Anterior cingulate cortex (tissue), 58 donors: ENCODE measurements at places on chromosomes 7 and 10.

- peak; percentile 44 for DNase-seq
Observed at GRCh38 chr10:73339436-73339835, 19.2 kb downstream of the CFAP70 start.

DNA sequence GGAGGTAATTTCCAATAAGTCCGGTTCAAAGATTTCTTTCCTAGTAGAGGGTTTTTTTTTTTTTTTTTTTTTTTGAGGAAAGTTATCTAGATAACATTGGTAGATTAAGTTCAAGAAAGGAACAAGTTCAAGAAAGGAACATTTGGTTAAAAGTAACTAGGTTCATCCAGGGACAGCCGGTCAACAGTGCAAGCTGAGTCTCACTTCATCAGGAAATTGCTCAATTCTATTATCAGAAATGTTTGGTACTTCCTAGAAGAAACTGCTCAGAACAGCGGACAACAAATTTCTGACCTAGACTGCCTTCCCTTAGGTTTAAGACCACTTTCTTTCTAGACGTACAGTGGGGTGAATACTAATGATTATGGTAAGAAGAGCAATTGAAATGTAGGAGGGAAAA, 3.7 kb upstream of the IL2RA start:
- no peak for DNase-seq

DNA sequence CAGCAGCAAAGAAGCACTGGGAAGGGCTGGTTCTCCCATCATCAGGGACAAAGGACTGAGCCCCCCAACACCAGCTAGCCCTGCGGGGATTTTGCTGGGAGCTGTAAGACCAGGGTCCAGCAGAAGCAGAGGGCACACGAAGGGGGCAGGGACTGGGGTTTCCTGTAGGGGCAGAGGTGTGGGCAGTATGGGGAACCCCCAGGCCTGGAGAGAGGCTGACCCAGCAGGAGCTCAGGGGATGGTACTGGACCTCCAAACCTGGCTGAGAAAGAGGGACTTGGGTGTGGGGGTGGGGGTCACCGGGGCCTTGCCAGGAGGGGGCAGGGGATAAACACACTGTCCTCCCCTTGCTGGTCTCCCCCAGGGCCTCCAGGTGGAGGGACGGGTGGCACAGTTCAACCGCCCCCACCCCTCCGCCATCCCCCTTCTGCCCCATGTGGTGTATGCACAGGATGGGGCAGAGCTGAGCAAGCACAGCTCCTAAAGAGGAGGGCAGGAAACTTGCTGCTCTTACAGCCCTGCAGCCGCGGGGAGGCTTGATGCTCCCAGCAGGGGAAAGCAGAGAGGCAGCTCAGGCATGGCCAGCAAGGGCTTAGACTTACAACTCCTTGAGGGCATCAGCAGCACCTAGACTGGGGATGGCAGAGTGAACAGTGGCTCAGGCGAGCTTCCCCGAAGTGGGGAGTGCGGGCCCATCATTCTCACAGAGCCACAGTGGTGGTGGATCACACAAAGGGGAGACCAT, 12.4 kb upstream of the RET start:
- no peak for DNase-seq

- DNase-seq: no peak
Observed at GRCh38 chr10:101512738-101513137, 75.3 kb downstream of the POLL start.

GRCh38 chr10:1272079-1272776, 216.0 kb downstream of the WDR37 start:
- no peak for DNase-seq

DNA sequence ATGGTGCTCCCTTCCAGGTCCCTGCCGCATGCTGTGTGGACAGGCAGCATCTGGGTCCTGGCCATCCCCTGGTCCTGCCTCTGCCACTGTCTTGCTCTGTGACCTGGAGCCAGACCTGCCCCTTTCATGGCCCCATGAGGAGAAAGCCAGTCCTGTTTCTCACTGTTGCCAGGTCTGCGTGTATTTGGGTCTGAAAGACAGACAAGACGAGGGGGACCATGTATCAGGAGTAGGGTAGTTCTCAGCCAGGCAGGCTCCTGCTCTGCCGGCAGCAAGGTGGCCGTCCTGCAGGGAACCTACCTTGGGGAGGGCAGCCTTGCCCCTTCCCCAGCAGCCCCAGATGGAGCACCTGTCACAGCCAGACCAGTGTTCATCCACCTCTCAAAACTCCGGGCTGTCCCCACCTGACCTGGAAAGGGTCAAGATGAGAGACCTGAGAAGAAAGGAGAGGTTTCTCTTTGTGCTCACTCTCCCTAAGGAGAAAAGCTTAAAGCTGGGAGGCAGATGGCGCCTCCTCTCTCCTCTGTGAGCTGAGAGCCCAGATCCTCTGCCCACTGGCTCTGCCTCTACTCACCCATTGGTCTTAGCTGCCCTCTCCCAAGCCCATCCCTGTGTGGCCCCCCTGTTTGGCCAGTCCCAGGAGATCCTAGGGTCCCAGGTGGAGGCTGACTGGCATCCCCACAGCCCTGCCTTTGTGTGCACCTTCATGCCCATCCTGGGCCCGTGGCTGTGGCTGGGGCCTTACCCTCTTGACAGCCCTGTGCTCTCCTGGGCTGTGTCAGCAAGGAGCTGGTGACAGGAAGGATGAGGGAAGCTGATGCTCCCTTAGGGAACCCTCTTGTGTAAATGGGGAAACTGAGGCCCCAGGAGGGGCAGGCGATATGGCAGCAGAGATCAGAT, 116.1 kb upstream of the PCBD1 start:
- DNase-seq: no peak

DNA sequence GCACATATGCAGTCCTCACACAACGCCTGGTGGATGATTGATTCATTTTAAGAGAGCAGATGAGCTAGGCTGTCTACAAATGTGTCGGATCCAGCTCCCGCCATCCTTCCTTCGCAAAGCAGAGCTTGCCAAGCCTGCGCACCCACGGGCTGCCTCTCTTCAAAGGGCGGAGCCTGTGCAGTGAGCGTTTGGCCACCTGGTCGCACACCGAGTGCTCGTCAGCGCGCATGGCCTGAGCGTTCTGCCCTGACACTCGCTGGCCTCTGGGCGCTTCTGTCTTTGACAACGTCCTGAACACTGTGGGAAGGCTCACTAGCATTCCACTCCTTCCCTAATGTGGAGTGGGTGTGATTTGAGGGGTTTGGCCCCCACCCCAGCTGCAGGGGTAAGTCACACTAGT, 47.1 kb upstream of the TMEM72 start:
- DNase-seq: no peak

DNA sequence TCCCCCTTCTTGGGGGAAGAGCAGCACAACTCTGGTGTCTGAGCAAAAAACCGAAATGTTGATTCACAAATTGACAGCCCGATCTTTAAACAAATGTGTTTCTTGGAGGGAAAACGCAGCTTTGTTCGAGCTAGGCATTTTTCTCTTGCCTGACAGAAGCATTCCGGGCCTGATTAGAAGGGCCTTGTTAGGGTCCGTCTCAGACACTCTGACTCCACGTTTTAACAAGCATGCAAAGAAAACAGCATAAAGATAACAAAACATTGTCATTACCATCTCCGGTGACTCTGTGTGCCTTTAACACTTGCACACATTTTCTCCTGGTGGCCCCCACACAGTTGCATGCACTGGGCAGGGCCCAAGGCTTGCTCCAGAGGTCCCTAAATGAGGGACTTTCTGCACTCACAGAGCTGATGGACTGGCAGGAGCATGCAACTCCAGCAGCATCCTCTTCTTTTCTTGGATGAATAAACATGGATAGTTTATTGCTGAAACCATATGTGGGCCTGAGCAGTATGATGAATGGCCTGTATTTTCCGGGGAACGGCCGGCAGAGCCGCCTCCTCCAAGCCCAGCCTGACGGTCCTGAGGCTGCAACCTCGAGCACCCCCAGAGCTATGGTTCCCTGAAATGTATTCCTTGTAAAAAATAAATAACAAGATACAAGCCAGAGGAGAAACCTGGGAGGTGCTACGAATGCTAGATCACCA, 50.9 kb downstream of the EBF3 start:
- DNase-seq: no peak

DNA sequence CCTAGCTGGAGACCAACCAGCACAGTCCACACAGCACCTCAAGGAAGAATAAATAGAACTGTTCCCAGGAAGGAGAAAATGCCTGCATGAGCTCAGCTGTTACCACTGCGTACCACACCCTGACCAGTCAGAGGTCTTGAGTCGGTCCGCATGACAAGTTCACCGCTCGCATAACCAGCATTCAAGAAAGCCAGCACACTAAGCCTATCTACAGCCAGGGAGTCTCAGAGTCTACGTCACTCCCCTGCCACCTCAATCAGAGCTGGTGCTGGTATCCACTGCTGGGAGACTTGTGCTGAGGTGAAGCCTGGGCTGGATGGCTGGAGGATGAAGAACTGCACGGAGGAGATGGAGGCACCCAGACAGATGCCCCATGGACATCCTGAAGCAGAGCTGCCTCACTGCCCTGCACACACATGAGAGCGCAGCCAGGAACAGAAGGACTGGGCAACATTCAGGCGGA, 19.6 kb downstream of the AKR1C1 start:
- no peak for DNase-seq

DNA sequence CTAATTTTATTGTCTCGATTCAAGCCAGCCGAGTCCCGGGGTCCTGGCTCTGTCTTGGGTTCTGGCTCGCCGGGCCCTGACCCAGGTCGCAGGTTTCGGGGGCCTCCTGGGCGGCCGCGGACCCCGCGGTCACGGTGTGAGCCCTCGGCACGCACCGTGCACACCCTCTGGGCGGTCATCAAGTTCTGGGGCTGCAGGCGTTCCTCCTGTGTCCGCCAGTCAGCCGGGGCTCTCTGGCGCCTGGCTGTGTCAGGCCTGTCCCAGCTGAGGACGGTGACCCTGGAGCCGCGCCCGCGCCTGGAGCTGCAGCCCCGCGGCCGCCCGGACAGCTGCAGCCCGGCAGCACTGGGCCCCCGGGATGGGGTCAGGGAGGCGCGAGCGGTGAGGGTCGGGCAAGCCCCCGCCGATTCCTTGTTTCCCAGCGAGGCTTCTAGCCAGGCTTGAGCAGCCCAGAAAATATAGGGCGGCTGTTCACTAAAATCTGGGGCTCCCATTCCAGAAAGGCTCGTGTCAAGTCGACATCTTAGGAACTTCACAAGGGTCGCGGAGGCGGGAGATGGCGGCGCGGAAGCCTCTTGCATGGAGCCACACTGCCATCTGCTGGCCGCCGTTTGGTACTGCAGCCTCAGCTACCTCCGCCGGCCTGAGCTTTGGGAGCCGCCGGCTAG, 4.2 kb upstream of the HOXA7 start:
- peak; percentile 51 for DNase-seq

DNA sequence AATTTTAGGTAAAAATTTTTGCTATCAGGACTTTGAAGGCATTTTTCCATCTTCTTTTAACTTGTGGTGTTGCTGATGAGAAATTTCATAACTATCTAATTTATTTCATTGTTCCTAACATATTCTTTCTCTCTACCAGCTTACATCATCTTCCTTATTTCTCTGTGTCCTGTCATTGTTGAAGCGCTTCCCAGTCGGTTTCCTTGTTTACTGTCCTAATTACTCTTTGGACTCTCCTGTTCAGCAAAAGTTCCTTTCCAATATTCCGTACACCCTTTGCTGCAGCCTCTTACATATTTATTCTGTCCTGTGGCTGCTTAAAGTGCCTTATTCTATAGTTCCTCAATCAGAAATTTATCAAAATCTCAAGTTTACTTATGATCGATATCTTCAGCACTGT, 609.0 kb upstream of the FZD8 start:
- no peak for DNase-seq

- no peak for DNase-seq
Observed at GRCh38 chr10:15241306-15241705, 72.8 kb upstream of the NMT2 start.

- DNase-seq: no peak
Observed at GRCh38 chr10:110410329-110411046, 87.2 kb upstream of the DUSP5 start.

GRCh38 chr10:124545351-124546054, 83.9 kb downstream of the LHPP start:
- no peak for DNase-seq

GRCh38 chr7:4281231-4281993, 400.7 kb upstream of the FOXK1 start:
- DNase-seq: no peak

DNA sequence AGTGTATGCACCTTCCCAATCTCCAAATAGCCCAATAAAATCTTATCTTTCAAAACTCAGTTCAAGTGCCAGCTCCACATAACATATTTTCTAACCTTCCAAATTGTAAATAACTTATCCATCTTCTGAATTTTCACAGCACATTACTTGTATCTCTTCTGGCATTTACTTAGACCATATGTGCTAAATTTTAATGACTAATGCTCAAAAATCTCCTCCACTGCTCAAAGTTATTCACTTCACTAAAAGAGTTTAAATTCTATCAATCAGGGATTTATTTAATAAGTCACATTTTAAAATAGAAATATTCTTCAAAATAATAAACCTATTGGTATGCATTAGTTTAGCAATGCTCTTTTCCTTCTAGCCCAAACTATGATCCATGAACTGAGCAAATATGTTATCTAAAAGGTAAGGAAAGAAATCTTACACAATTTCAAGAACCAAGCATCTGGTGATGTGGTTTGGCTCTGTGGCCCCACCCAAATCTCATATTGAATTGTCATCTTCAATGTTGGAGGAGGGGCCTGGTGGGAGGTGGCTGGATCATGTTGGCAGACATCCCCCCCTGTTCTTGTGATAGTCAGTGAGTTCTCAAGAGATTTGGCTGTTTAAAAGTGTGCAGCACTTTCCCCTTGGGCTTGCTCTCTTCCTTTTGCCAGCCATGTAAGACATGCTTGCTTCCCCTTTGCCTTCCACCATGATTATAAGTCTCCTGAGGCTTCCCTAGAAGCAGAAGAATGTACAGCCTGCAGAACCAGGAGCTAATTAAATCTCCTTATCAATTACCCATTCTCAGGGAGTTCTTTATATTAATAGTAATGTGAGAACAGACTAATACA, 28.1 kb upstream of the GPR22 start:
- no peak for DNase-seq

DNA sequence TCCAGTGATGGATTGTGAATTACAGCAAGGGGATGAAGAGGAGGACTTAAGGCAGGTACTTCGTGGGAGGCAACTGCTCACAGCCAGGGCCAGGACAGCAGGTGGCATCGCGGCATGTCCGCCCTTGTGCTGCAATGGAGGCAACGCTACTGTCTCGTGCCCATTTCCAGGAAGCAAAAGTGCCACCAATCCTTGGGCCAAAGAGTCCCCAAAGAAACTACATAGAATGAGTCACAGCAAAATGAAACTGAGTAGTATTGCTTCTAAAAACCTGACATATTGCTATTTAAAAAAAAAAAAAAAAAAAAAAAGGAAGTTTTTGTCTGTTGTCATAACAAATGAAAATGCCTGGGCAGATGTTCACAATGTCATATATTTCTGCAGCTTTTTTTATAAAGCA, 46.6 kb downstream of the RSU1 start:
- no peak for DNase-seq

GRCh38 chr7:13797545-13797944, 191.9 kb downstream of the ETV1 start:
- no peak for DNase-seq

GRCh38 chr10:50312464-50313437, 61.4 kb upstream of the ASAH2 start:
- no peak for DNase-seq

DNA sequence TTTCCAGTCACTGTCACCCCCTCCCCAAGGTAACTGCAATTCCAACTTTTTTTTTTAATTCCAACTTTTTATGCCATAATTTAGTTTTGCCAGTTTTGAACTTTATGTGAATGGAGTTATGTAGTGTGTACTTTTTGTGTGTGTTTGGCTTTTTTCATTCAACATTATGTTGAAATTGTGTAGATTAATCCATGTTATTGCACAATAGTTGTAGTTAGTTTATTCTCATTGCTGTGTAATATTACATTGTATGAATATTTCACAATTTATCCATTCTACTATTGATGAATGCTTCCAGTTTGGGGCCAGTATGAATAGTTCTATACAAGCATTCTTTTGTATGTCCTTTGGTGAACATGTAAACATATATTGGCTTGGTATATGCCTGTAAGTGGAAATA, 32.5 kb downstream of the MXI1 start:
- DNase-seq: no peak
